Muscle of leg (tissue), 16 donors: ENCODE measurements at places on chromosomes 11 and 22. TPM values are rescaled to one million over a fixed set of nuclear protein-coding genes. Genes with fewer than 3 reads are reported as not detected.
A peak's percentile ranks its signal among the peaks of the same experiment; 100 is the strongest.

Gene NUDT22
- polyA plus RNA-seq, result 16.2 TPM

Gene FGF19
- 1.3 TPM for polyA plus RNA-seq

Gene KDELR3
- polyA plus RNA-seq, result 44.8 TPM

- H3K4me1 ChIP-seq, result peaks cover 14% of the 10 kb centered on the region
- H3K36me3 ChIP-seq, result no peaks in the 10 kb centered on the region
- H3K4me3 ChIP-seq, result no peak overlapping the region
- no peaks in the 10 kb centered on the region for H3K27me3 ChIP-seq
Measured at GRCh38 chr11:45173064-45173463, 26.6 kb downstream of the PRDM11 start.

GRCh38 chr22:42156598-42156997 lies 26.0 kb upstream of the CYP2D6 start:
- no peak overlapping the region for H3K4me3 ChIP-seq
- H3K4me1 ChIP-seq, result no peaks in the 10 kb centered on the region
- H3K27ac ChIP-seq, result no peak overlapping the region

- no peaks in the 10 kb centered on the region for H3K36me3 ChIP-seq
- peak; percentile 54 for DNase-seq
- peaks cover 3% of the 10 kb centered on the region for H3K27me3 ChIP-seq
- peaks cover 23% of the 10 kb centered on the region for H3K4me1 ChIP-seq
Measured at GRCh38 chr11:76253416-76253815, 47.1 kb upstream of the WNT11 start.

DNA sequence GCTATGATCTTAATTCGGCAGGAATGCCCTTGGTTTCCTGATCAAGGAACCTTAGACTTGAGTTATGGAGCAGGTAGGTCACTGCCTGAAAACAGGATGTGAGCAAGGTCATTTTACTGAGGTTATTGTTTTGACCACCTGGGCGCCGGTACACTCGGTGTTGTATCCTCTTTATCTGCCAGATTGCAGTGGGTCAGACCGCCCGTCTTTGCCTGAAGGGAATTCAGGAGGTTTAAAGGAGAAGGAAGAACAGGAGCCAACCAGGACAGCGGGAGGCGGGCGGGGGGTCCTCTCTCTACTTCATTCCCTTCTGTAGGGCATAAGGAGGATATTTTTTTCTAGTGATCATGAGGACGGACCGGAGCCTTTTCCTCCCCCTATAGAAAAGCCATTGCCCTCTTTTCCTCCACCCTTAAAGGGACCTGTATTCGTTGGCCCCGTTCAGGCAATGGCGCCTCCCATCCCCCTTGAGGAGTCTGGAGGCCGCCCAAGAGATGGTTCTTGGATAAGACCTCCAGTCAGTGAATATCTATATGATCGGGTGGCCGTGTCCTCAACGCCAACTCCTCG lies 649 bp downstream of the MS4A15 start:
- H3K4me1 ChIP-seq, result peaks cover 2% of the 10 kb centered on the region
- H3K4me3 ChIP-seq, result no peak overlapping the region
- peaks cover 2% of the 10 kb centered on the region for H3K27me3 ChIP-seq
- DNase-seq, result no peak
- H3K36me3 ChIP-seq, result no peaks in the 10 kb centered on the region

- H3K4me1 ChIP-seq, result peaks cover 9% of the 10 kb centered on the region
- peaks cover 41% of the 10 kb centered on the region for H3K27me3 ChIP-seq
- no peaks in the 10 kb centered on the region for H3K36me3 ChIP-seq
- no peak overlapping the region for H3K4me3 ChIP-seq
Measured at GRCh38 chr11:8021920-8022319, 34.8 kb downstream of the EIF3F start.

DNA sequence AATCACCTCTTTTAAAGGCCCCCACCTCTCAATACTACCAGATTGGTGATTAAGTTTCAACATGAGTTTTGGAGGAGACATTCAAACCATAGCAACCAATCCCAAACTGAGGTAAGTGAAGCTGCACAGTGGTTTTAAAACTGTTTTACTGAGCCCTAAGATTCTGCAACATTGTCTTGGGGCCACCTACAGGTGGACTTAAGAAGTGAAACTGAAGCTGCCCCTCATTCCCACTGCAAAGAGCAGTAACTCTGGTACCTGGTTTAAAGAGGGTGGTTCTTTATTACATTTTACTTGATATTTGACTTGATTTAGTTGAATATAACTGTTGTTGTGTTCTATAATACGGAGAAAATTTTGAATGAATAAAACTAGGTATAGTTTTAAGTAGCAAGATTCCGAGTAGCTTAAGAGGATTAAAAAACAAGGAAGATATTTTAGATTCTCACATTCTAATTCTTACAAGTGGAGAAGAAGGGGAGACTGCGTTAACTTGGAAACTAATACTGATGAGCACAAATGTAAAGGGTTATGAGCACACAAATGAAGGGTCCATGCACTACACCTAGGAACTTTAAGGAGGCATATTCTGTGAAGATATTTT lies 26.7 kb downstream of the SYT9 start:
- H3K27me3 ChIP-seq, result no peaks in the 10 kb centered on the region
- DNase-seq, result peak; percentile 8
- H3K4me3 ChIP-seq, result no peak overlapping the region
- H3K27ac ChIP-seq, result no peak overlapping the region
- no peaks in the 10 kb centered on the region for H3K4me1 ChIP-seq

Gene C22orf15
- polyA plus RNA-seq, result 0.42 TPM

Gene UEVLD
- polyA plus RNA-seq, result 12.0 TPM

Gene TENM4
- 10.3 TPM for polyA plus RNA-seq

- H3K27me3 ChIP-seq, result no peaks in the 10 kb centered on the region
- DNase-seq, result no peak
- H3K36me3 ChIP-seq, result no peaks in the 10 kb centered on the region
- H3K4me1 ChIP-seq, result no peaks in the 10 kb centered on the region
Measured at GRCh38 chr11:77312107-77312506, 10.6 kb upstream of the GDPD4 start.

GRCh38 chr22:33049119-33049729 lies 9.0 kb downstream of the SYN3 start:
- H3K27me3 ChIP-seq, result peaks cover 25% of the 10 kb centered on the region
- no peaks in the 10 kb centered on the region for H3K4me1 ChIP-seq
- H3K27ac ChIP-seq, result no peak overlapping the region
- no peaks in the 10 kb centered on the region for H3K36me3 ChIP-seq

- H3K4me1 ChIP-seq, result no peaks in the 10 kb centered on the region
- H3K4me3 ChIP-seq, result no peak overlapping the region
- no peak overlapping the region for H3K27ac ChIP-seq
- DNase-seq, result no peak
- H3K36me3 ChIP-seq, result no peaks in the 10 kb centered on the region
- H3K27me3 ChIP-seq, result peaks cover 5% of the 10 kb centered on the region
Measured at GRCh38 chr22:48262596-48263430, 1500.4 kb downstream of the TBC1D22A start.

- DNase-seq, result no peak
- H3K27me3 ChIP-seq, result no peaks in the 10 kb centered on the region
- H3K4me3 ChIP-seq, result no peak overlapping the region
- no peaks in the 10 kb centered on the region for H3K36me3 ChIP-seq
- peaks cover 4% of the 10 kb centered on the region for H3K4me1 ChIP-seq
- no peak overlapping the region for H3K27ac ChIP-seq
Measured at GRCh38 chr11:110176366-110177085, 83.3 kb downstream of the ZC3H12C start.

GRCh38 chr22:47586038-47586437 lies 823.6 kb downstream of the TBC1D22A start:
- no peak overlapping the region for H3K4me3 ChIP-seq
- no peak for DNase-seq
- H3K27me3 ChIP-seq, result no peaks in the 10 kb centered on the region
- no peaks in the 10 kb centered on the region for H3K36me3 ChIP-seq

DNA sequence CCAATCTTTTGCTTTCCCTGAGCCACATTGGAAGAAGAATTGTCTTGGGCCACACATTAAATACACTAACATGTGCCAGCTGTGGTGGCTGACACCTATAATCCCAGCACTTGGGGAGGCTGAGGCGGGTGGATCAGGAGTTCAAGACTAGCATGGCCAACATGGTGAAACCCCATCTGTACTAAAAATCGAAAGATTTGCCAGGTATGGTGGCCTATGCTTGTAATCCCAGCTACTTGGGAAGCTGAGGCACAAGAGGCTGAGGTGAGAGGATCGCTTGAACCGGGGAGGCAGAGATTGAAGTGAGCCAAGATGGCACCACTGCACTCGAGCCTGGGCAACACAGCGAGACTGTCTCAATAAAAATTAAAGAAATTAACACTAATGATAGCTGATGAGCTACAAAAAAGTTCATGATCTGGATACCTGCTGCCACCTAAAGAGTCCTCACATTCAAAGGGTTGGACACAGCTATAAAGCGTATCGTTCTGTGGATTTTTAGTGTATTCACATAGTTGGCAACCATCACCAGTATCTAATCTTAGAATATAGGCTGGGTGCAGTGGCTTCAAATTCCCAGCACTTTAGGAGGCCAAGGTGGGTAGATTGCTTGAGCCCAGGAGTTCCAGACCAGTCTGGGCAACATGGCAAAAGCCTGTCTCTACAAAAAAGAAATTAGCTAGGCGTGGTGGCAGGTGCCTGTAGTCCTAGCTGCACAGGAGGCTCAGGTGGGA lies 3.4 kb upstream of the LDHC start:
- no peaks in the 10 kb centered on the region for H3K27me3 ChIP-seq
- no peak overlapping the region for H3K27ac ChIP-seq
- DNase-seq, result no peak
- H3K4me3 ChIP-seq, result no peak overlapping the region
- peaks cover 36% of the 10 kb centered on the region for H3K36me3 ChIP-seq

Gene ZNF214
- 2.6 TPM for polyA plus RNA-seq

Gene PIWIL4
- polyA plus RNA-seq, result 5.1 TPM

- peaks cover 18% of the 10 kb centered on the region for H3K27me3 ChIP-seq
- no peak overlapping the region for H3K4me3 ChIP-seq
- peaks cover 28% of the 10 kb centered on the region for H3K4me1 ChIP-seq
- no peak overlapping the region for H3K27ac ChIP-seq
- no peak for DNase-seq
Measured at GRCh38 chr11:119759324-119759723, 30.3 kb upstream of the NECTIN1 start.

Gene UPK3A
- 0.21 TPM for polyA plus RNA-seq

GRCh38 chr22:40703174-40703573 lies 23.9 kb downstream of the MCHR1 start:
- DNase-seq, result no peak
- no peaks in the 10 kb centered on the region for H3K27me3 ChIP-seq
- peaks cover 12% of the 10 kb centered on the region for H3K4me1 ChIP-seq
- H3K4me3 ChIP-seq, result no peak overlapping the region
- H3K27ac ChIP-seq, result no peak overlapping the region

DNA sequence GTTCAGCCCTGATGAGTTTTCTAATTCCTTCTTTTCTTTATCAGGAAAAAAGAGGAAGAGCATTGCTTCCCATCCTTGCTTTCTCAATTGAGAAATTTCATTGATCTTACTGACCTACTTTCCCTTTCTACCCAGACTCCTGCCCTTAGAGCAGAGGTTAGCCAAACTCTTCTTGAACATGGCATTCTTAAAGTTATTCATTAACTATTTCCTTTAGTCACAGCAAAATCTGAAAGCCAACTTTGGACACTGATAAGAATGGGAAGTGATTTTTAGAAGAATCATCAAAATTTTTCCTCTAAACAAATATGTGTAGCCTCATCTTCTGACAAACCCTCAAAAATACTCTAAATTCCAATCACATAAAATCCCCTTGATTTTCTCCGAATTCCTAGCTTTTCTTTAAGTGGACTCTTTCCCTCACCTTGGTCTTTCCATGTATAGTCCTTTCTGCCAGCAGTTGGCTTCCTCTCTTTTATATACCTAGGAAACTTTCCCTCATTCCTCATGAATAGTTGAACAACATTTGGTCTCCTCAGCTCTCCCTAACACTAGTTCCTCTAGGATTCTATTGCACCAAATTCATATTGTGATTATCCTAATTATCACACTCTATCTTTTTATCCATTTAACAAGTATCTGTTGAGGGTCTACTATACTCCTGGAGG lies 566.7 kb upstream of the CCDC90B start:
- no peaks in the 10 kb centered on the region for H3K4me1 ChIP-seq
- H3K27me3 ChIP-seq, result no peaks in the 10 kb centered on the region
- DNase-seq, result no peak
- no peak overlapping the region for H3K4me3 ChIP-seq

- H3K4me1 ChIP-seq, result peaks cover 27% of the 10 kb centered on the region
- H3K27ac ChIP-seq, result no peak overlapping the region
- no peak overlapping the region for H3K4me3 ChIP-seq
- no peaks in the 10 kb centered on the region for H3K27me3 ChIP-seq
- peaks cover 29% of the 10 kb centered on the region for H3K36me3 ChIP-seq
Measured at GRCh38 chr11:1297576-1298473, 11.6 kb downstream of the TOLLIP start.
